NCI-H2107 (cell line): ENCODE measurements at places on chromosomes 7 and 10.

GRCh38 chr10:116744163-116744753 is 1.9 kb upstream of the HSPA12A start:
- no peak for DNase-seq

DNA sequence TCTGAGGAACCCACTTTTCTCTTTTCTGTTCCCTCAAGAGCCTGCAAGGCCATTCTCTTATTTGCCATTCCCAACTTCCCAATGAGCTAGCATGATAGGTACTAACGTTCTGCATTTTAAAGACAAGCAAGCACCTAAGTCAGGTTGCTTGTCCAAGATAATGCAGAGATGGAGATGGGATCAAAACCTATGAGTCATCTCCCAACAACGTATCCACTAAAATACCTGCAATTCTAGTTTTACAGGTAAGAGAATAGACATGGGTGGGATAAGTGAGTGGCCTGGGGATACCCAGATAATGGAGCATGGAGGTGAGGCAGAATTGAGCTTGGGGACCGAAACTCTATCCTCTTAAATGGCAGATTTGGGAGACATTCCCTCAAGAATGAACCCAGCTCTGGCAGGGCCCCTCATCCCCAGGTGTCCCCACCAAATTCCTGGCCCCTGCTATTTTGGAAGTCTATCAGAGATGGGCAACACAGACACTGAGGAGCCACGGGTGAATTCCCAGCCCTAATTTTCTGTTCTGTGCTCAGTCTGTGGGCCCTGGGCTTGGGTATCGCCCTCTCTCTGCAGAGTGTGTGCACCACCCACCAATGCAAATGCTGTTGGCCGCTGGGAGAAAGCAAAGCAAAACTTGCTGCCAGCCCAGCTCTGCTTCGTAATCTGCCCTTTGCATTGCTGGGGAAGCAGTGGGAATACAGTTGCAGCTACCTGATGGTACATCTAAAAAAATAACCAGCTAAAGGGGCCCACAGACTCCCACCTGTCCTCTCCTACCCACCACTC is 98.3 kb downstream of the KCNMA1 start:
- DNase-seq = no peak

GRCh38 chr10:131453721-131454634 is 142.5 kb upstream of the TCERG1L start:
- no peak for DNase-seq

GRCh38 chr10:92593619-92594588 is 974 bp downstream of the KIF11 start:
- no peak for DNase-seq

- DNase-seq = no peak
Measured at GRCh38 chr10:14774797-14775196, at the start of gene FAM107B. TSS of gene FAM107B (minus strand) at chr10:14774897. CDS start at chr10:14774663, 234 bp downstream.

GRCh38 chr10:71072823-71073210 is 139.6 kb upstream of the UNC5B start:
- DNase-seq = no peak

DNA sequence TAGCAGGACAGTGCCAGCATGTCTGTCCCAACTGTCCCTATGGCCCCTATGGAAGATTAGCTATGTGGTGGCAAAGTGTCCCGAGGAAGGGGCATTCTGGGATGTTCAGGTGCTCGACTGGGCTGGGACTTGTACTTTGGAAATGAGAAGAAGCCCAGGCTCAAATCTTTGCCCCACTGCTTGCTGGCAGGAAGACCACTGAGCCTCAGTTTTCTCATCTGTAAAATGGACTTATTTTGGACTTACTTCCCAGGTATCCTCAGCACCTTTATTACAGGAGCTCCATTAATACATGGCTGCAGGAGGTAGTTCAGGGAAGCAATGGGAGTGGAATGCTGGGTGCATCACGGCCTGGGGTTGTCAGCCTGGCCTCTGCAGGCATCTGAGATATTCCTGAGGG is 71.2 kb downstream of the LHPP start:
- DNase-seq = no peak

DNA sequence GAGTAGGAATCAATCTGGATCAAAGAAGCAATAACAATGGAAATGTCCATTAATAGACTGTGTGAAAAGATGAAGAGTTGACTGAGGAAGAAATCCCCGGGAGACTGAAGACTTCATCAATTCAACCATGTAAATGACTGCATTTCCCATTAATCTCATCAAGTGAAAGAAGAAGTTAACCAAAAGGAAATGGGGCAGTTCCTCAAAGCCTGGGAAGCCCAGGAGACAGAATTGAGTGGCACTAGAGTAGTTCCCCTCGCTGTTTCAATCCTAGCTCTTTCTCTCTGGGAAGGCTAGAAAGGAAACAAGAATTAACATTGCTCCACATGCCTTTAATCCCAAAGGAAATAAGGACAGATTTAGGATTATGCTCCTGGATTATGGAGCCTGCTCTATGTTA is 4.8 kb upstream of the OR6V1 start:
- DNase-seq = no peak

GRCh38 chr7:6433784-6434615 is 13.8 kb downstream of the DAGLB start:
- no peak for DNase-seq

- DNase-seq = no peak
Measured at GRCh38 chr10:48740988-48741387, 56.3 kb downstream of the WDFY4 start.

DNA sequence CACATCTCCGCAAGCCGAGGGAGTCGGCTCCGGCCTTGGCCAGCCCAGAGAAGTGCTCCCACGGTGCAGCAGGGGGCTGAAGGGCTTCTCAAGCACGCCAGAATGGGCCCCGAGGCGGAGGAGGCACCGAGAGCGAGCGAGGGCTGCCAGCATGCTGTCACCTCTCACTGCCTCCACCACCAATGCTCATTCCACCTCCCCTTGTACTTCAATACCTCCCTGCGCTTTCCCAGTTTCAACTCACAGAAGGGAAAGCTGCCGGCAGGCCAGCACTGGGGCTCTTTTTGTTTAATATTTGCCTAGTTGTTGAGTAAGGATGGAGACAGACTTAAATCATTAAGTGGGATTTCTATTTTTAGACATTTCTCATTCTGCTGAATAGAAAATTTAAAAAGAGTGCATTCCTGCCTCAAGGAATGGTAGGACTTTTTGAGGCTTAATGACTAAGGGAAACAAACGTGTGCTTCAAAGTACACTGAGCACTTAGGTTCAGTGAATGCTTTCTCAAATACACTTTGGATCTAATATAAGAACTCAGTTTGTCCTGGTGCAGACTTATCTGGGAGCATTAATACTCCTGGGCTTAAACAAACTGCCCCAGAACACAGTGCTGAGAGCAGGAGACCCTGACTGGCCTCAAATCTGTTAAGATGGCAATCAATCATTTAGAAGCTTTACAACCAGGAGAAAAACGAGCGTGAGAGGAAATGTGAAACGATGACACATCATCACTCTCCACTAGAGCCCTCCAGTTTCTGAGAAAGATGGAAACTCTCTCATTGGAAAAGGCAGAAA is 131.2 kb downstream of the RALA start:
- no peak for DNase-seq

GRCh38 chr10:47261121-47261520 is 38.9 kb upstream of the GDF10 start:
- no peak for DNase-seq
